NCI-H1694 (cell line): ENCODE measurements at places on chromosomes 5 and 9.

DNA sequence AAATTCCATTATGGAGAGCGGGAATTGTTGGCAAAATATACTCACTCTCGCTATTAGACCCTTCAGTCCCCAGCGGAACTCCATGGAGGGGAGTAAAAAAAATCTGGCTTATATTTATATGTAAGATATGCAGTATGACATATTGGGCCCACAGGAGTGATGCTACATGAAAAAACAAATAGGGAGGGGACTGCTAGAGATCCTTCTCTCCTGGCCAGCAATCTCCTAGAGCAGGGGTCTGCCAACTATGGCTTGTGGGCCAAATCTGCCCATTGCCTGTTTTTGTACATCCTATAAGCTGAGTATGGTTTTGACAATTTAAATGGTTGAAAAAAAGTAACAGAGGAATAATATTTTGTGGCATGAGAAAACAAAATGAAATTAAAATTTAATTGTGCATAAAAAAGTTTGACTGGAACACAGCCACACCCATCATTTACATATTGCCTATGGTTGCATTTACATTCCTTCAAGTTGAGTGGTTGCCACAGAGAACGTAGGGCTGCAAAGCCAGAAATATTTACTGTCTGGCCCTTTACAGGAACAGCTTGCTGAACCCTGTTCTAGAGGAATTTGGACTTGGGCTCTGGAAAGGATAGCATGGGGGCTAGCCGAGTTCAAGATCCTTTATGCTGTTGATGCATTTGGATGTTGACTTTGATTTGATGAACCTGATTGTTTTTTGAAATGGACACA is 197.3 kb upstream of the CLINT1 start:
- no peak for DNase-seq

- no peak for DNase-seq
Observed at GRCh38 chr5:91318724-91319123, 64.4 kb downstream of the ARRDC3 start.

GRCh38 chr9:112439825-112440224 is 46.8 kb upstream of the KIAA1958 start:
- DNase-seq: no peak

DNA sequence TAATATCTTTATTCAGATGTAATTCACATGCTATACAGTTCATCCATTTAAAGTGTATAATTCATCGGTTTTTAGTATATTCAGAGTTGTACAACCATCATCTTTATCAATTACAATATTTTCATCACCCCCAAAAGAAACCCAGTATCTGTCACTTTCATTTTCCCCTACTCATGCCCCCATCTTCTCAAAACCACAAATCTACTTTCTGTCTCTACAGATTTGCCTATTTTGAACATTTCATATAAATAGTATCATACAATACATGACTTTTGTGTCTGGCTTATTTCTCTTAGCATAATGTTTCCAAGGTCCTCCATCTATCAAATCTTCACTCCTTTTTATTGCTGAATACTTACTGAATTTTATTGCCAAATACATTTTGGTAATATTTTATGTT is 305.1 kb upstream of the SGCD start:
- no peak for DNase-seq

DNA sequence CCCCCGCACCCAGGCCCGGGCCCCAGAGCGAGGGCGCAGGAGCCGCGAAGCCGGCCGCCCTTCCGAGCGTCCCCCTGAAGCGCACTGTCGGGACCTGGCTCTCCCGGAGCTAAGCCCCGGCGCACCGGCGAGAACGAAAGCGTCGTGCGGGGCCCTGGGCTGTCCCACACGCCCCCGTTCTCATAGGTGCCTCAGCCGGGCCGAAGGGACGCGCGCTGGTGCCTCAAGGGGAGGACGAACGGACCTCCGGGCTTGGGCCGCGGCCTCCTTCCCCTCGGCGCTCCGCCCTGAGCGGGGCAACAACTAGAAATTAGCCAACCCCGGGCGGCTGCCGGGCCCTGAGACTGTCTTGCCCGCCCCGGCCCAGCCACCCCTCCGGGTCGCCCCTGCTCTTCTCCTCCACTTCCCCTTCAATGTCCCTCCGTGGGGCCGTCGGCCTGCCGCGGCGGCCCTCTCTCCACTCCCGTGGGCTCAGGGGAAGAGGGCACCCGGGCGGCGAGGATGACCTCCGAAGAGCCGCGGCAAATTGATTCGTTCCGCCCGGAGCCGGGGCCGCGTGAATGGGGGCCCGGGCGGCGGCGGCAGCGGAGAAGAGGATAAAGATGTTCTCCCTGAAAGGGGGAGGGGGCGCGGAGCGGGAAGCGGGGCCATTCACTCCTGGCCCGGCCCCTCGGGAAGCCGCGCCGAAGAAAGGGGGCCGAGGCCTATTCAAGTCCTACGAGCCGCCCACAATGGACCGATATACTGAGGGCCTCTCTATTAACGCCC is 3.5 kb upstream of the PRDM12 start:
- no peak for DNase-seq

GRCh38 chr5:126437721-126438120 is 14.5 kb downstream of the GRAMD2B start:
- no peak for DNase-seq
